ENCODE measurements at places on chromosomes 16 and 17.

- no peak for DNase-seq
Observed at GRCh38 chr16:84255050-84255810, 15.4 kb upstream of the KCNG4 start.

GRCh38 chr17:77528516-77529327 is 388.0 kb downstream of the SEC14L1 start:
- DNase-seq = no peak

- DNase-seq = no peak
Observed at GRCh38 chr16:86335266-86336172, 174.8 kb upstream of the FOXF1 start.

DNA sequence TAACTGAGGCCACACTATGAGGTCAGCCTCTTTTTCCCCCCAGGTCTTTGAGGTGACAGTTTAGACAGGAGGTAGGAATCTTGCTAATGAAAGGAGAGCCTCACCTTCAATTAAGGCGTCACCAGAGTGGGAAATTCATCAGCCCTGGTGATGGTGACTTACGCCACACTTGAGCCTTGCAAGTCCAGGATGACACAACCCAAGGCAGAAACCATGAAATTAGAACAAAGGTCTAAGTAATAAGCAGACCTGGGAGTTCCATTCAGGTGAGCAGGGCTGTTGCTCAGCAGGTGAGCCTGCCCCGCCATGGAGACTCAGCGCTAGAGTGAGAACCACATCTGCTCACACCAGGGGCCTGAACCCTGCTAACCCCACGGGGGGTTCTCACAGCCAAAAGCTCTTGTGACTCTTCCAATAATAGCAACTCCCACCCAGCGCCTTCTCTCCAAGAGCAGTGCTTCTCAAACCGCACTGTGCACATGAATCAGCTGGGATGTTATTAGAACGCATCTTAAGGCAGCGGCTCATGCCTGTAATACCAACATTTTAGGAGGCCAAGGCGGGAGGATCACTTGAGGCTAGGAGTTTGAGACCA is 28.7 kb upstream of the KIFC3 start:
- no peak for DNase-seq

DNA sequence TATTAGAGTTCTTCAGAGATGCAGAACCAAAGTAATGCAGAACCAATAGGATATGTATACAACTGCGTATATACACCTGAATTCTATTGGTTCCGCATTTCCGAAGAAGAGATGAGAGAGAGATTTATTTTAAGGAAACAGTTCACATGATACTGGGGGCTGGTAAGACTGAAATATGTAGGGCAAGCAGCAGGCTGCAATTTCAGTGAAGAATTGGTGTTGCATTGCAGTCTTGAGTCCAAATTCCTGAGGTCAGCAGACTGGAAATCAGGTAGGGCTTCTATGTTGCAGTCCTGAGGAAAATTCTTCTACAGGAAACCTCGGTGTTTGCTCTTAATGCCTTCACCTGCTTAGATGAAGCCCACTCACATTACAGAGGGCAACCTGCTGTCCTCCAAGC is 128.2 kb upstream of the MED13 start:
- no peak for DNase-seq
